ENCODE measurements at places on chromosomes 2 and 18.

GRCh38 chr2:152505495-152505906, 170.5 kb downstream of the FMNL2 start:
- DNase-seq, result no peak
- no peak overlapping the region for H3K27ac ChIP-seq
- H3K4me1 ChIP-seq, result no peaks in the 10 kb centered on the region
- H3K36me3 ChIP-seq, result no peaks in the 10 kb centered on the region

DNA sequence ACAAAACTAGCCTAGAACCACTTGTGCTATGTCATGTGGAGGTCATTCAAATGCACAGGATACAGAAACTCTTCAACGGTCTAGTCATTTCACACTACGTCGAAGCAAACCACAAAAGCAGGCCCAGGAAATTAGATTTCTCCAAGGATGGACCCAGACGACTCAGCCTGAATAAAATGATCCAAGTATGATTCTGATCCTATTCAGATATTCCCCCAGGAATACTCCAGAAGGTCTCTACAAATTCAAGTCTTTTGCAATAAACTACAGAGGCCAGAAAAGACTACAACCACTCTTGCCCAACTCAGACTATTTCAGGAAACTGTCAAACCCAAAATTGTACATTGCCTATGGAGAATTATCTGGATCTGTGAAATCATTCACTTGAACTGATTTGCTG, 422.5 kb downstream of the METTL4 start:
- no peak for DNase-seq
- no peak overlapping the region for H3K27ac ChIP-seq
- H3K4me3 ChIP-seq, result no peak overlapping the region
- no peaks in the 10 kb centered on the region for H3K27me3 ChIP-seq
- H3K36me3 ChIP-seq, result no peaks in the 10 kb centered on the region

DNA sequence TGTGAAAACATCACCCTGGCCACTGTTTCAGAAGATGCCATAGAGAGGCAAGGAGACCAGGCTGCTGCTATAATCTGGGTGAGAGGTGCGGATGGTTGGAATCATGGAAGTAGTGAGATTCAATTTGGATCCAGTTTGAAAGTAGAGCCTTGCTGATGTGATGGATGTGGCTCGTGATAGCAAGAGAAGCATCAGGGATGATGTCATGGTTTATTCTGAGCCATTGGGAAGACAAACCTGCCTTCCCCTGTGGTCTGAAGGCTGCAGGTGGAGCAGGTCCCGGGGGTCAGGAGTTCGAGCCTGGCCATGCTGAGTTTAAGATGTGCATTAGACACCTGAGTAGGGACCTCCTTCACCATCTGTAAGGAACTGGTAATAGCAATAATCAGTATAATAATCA, 49.6 kb upstream of the CHMP1B start:
- H3K27ac ChIP-seq, result no peak overlapping the region
- DNase-seq, result no peak
- no peaks in the 10 kb centered on the region for H3K4me1 ChIP-seq
- H3K36me3 ChIP-seq, result no peaks in the 10 kb centered on the region

DNA sequence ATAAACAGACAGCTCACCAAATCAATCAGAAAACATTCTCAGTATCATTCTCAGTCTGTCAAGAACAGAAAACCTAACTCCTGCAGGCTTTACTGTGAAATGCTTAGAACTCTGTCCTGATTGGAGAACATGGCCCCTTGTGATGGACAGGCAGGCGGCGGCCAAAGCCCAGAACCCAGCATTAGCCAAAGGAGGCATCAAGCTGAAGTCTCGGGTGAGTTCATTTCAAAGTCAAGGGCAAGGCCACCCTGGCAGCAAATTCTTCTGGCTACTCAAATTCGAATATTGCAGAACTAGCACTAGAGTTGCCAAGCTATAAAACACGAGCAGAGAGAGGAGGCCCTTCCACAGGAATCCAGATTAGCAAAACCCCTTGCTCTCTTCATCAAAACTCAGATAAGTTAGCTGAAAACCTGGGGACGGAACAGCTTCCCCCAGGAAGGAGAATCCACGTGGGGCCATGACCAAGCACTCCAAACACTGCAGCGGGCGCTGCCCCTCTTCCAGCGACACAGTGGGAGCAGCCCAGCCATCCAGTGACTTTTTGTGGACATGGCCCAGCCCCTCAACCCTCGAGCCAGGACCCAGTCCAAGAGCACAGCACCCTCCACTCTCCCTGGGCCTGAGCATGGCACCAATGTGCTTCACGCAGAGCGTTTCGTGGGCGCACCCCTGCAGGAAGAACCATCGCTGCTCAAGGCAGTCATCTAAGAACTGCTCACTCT, 98.6 kb downstream of the HDAC4 start:
- H3K36me3 ChIP-seq, result no peaks in the 10 kb centered on the region
- no peak for DNase-seq
- H3K4me1 ChIP-seq, result peaks cover 43% of the 10 kb centered on the region

GRCh38 chr2:207459990-207460757, 69.6 kb upstream of the CREB1 start:
- no peak overlapping the region for H3K27ac ChIP-seq
- peaks cover 22% of the 10 kb centered on the region for H3K4me1 ChIP-seq
- no peaks in the 10 kb centered on the region for H3K27me3 ChIP-seq
- no peaks in the 10 kb centered on the region for H3K36me3 ChIP-seq

GRCh38 chr2:55364189-55365055, 55.2 kb downstream of the CCDC88A start:
- DNase-seq, result no peak
- no peak overlapping the region for H3K4me3 ChIP-seq
- H3K27ac ChIP-seq, result no peak overlapping the region
- H3K27me3 ChIP-seq, result no peaks in the 10 kb centered on the region

DNA sequence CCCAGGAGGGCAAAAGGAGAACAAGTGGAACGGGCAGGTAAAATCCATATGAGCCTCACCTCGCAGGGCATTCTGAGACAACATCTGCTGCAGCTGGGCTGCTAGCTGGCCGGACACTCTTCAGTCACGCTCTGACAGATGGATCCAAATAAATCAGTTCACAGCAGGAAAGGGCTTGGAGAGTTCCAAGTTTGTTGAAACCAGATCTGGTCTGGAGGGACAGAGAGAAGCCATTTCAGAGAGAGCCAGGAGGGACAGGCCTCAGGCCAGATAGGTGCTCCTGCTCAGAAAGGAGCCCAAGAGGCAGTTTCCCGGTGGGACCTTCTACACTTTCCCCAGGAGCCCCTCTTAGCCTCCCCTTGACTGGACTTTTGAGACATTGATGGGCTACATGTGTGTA, 28.2 kb upstream of the TNP1 start:
- H3K36me3 ChIP-seq, result no peaks in the 10 kb centered on the region
- H3K27ac ChIP-seq, result no peak overlapping the region
- H3K4me1 ChIP-seq, result no peaks in the 10 kb centered on the region
- peaks cover 1% of the 10 kb centered on the region for H3K27me3 ChIP-seq
- no peak overlapping the region for H3K4me3 ChIP-seq
- DNase-seq, result no peak

- H3K4me3 ChIP-seq, result no peak overlapping the region
- H3K27ac ChIP-seq, result no peak overlapping the region
- peaks cover 36% of the 10 kb centered on the region for H3K36me3 ChIP-seq
- H3K4me1 ChIP-seq, result no peaks in the 10 kb centered on the region
Measured at GRCh38 chr2:74087696-74088095, 60.0 kb downstream of the BOLA3 start.

DNA sequence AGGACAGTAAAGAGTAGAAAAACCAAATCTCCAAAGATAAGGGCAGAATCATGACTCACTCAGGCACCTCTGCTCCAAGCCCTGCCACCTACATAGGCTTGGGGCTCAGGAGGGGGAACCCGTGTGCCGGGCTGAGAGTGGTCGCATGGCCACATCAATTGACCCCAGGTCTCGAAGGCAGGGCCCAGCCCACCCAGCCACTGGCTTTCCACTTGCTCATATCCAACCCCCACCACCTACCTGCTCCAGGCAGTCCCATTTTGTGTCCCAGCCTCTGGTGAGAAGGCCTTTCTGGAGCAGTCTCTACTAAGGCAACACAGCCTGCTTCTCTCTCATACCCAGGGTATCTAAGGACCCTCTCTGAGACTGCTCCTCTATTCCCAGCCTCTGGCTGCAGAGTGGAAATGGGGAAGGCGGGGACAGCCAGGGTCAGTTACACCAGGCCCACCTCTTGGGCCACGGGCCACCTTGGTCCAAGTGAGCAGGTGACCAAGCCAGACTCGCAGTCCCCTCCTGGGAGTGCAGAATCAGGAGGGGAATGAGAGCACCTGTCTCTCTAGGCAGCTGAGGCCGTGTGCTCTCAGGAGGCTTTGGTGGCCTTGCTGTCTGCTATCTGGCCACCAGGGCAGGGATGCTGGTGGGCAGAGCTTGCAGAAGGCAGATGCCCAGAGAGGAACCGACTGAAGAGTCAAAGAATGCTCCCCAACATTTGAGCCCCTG, 20.8 kb downstream of the TFCP2L1 start:
- no peaks in the 10 kb centered on the region for H3K27me3 ChIP-seq
- no peak overlapping the region for H3K4me3 ChIP-seq
- H3K36me3 ChIP-seq, result no peaks in the 10 kb centered on the region
- DNase-seq, result no peak

DNA sequence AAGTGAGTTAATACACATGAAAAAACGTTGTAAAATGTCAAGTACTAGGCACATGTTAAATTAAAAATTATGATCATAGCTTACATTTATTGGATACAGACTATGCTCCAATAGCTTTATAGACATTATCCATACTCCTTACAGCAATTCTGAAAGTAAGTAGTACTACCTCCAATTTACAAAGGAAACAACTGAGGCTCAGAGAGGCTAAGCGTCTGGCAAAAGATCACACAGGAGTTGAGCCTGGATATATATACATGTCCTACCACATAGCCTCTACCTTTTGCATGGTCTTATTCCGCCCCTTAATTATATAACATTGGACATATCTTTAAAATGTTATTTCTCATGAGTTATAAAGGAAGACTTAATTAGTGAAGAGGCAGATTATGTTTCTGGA, 127.3 kb downstream of the CSRNP3 start:
- H3K4me1 ChIP-seq, result no peaks in the 10 kb centered on the region
- H3K27ac ChIP-seq, result no peak overlapping the region
- no peaks in the 10 kb centered on the region for H3K27me3 ChIP-seq
- no peak for DNase-seq
- H3K36me3 ChIP-seq, result no peaks in the 10 kb centered on the region

DNA sequence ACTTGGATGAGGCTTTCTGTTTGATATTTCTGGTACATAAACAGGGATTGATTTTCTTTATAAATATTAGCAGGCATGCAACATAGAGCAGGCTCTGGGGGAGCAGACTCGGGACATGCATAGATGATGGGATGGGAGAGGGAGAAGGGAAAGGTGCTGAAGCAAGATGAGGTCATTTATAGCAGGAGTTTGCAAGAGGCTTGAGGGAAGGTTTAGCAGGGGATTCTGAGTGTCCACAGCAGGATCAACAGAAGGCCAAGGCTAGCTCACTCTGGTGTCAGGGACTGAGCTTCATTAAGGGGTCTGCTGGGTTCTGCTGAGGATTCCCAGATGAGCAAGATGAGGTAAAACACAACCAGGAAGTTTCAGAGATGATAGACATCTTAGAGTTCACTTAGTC, 309.1 kb upstream of the CELF4 start:
- H3K27me3 ChIP-seq, result no peaks in the 10 kb centered on the region
- H3K36me3 ChIP-seq, result no peaks in the 10 kb centered on the region
- no peak for DNase-seq
- no peaks in the 10 kb centered on the region for H3K4me1 ChIP-seq
- no peak overlapping the region for H3K27ac ChIP-seq
- H3K4me3 ChIP-seq, result no peak overlapping the region

GRCh38 chr18:7325126-7325430, 94.2 kb downstream of the LRRC30 start:
- H3K4me3 ChIP-seq, result no peak overlapping the region
- H3K36me3 ChIP-seq, result no peaks in the 10 kb centered on the region
- DNase-seq, result no peak
- H3K27ac ChIP-seq, result no peak overlapping the region
- H3K27me3 ChIP-seq, result no peaks in the 10 kb centered on the region
- H3K4me1 ChIP-seq, result no peaks in the 10 kb centered on the region

DNA sequence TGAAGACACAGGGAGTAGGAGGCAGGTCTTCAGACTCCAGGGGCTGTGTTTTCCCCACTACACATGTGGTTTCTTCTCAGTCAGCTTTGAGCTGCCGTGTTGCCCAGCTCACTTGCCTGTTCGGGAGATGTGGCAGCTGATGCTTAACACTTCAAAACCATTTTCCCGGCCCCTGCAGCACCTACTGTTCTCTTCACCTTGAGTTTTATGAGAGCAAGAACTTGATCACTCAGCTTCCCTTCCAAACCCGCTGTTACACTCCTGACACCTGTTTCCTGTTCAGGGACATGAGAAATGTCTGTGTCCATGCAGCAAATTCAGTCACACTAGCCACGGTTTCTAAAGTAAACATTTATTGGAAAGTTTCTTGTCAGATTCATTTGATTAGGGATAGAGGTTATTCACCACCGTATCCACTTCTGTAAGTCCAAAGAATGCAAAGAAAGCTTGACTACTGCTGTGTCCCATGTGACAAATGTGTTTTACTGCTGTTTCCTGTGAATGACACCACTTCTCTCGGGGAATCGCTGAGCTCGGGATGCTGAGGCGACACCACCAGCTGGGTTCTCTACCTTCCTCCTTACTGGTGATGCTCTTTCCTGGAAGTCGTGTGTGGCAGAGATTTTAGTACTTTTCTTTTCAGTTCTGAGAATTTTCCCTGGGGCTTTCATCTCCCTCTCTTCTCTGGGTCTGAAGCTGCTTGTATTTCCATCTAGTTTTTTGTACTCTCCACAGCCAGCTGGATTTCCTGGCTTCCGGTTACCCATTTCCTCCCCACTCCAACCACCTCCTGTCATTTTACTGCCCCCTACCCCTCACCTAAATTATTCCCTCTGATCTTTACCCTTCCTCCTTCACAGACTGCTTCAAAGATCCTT, 91.7 kb downstream of the KLF7 start:
- H3K27me3 ChIP-seq, result peaks cover 5% of the 10 kb centered on the region
- peak overlapping the region; percentile 87 for H3K27ac ChIP-seq
- peaks cover 3% of the 10 kb centered on the region for H3K36me3 ChIP-seq
- peak; percentile 66 for DNase-seq
- peaks cover 34% of the 10 kb centered on the region for H3K4me1 ChIP-seq
- peak overlapping the region; percentile 61 for H3K4me3 ChIP-seq

- H3K4me1 ChIP-seq, result peaks cover 45% of the 10 kb centered on the region
- H3K27me3 ChIP-seq, result no peaks in the 10 kb centered on the region
- H3K27ac ChIP-seq, result peak overlapping the region; percentile 64
- peak overlapping the region; percentile 11 for H3K4me3 ChIP-seq
- H3K36me3 ChIP-seq, result peaks cover 34% of the 10 kb centered on the region
Measured at GRCh38 chr2:37080689-37081088, 3.5 kb downstream of the HEATR5B start.

DNA sequence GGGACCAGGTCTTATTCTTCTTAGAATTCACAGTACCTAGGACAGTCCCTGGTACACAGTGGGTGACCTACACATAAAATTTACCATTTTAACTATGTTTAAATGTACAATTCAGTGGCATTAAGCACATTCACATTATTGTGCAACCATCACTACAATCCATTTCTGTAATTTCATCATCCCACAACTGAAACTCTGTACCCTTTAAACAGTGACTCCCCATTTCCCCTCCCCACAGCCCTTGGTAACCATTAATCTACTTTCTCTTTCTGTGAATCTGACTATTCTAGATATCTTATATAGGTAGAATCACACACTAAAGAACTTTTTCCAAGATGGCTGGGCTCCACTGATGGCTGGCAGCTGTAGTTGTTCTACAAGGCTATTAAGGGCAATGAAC, 41.6 kb downstream of the GFPT1 start:
- H3K36me3 ChIP-seq, result peaks cover 54% of the 10 kb centered on the region
- H3K4me1 ChIP-seq, result peaks cover 20% of the 10 kb centered on the region
- DNase-seq, result peak; percentile 52
- peak overlapping the region; percentile 70 for H3K27ac ChIP-seq
- no peaks in the 10 kb centered on the region for H3K27me3 ChIP-seq
- H3K4me3 ChIP-seq, result no peak overlapping the region

Measured in activated CD8-positive, alpha-beta T cell treated with anti-CD3 and anti-CD28 coated beads for 36 hours (primary cell).